DMS53 (cell line): ENCODE measurements at places on chromosomes 13 and 19.

GRCh38 chr19:38647966-38648768, 718 bp downstream of the ACTN4 start:
- peak; percentile 64 for DNase-seq

DNA sequence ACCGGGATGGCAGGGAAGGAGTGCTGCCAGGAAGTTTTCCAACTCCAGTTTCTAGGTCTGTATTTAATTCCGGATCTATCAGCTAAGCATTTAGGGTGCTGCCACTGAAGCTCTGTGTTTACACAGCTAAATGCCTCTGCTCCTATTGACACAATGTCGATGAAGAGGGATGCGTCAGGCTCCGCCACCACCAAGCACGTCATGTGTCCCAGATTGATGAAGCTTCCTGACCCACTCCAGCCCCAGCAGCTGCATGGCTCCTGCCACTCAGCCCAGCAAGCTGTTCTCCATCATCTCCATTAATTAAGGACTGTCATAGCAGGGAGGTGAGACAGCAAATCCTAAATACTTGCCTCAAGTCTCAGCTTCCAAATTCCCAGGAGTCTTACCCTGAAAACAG, 435.2 kb upstream of the ZNF507 start:
- DNase-seq: peak; percentile 16

DNA sequence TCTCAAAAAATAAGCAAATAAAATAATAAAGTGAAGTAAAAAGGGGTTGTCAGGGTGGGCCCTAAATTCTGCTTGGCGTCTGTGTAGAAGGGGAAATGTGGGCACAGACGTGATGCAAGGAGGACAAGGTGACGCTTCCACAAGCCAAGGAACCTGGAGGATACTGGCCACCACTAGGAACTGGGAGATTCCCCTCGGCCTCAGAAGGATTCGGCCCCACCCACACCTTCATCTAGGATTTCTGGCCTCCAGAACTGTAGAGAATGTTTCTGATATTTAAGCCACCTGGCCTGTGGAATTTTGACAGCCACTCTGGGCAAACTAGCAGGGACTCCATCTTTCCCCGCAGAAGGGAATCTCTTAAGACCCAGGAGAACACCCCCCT, 1.1 kb downstream of the PLEKHJ1 start:
- DNase-seq: peak; percentile 51

- DNase-seq: no peak
Measured at GRCh38 chr19:51861870-51862622, 25.7 kb downstream of the ZNF577 start.

DNA sequence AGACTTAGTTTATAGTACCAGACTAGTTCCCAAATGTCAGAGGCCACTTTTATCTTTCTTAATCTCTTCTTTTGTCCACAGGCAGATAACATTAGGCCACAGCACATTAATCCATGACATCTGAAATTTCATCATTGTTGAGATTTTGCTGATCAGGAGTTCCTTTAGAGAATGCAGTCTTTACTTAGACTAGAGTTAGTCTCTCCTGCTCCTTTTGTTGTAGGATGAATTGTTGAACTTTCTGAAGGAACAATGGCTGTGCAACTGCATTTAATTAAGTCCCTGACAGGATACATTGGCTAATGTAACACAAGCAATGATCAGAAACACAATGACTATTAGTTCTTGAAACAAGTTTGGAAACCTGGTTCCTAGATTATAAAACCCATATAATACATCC, 266.3 kb downstream of the PCDH20 start:
- no peak for DNase-seq

- peak; percentile 65 for DNase-seq
Measured at GRCh38 chr13:110944121-110944967, 29.5 kb upstream of the ANKRD10 start.

- no peak for DNase-seq
Measured at GRCh38 chr19:33719366-33720154, 77.1 kb upstream of the KCTD15 start.
